HAP-1 (cell line): ENCODE measurements at places on chromosomes 1 and 21.

GRCh38 chr1:164619006-164619784, 60.2 kb downstream of the PBX1 start:
- DNase-seq = no peak

GRCh38 chr1:230123280-230124185, 56.5 kb downstream of the GALNT2 start:
- DNase-seq = no peak

GRCh38 chr21:41953249-41953830, 478 bp downstream of the C2CD2 start:
- DNase-seq = no peak

DNA sequence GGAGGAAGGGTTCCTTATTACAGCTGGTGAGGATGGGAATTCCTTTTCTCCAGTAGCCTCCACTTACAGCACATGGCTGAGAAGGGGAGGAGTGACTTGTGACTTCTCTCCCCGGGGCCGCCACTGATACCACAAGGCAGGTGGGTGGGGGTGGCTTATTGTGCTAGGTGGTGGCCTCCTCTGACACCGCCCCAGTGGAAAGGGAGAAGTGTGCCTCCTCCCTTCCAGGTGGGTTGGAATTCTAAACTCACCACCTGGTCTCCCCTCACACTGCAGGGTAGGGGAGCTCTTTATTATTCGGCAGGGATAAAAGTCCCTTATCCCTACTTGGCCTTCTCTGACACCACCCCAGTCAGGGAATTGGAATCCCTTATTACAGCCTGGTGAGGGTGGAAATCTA, 89.5 kb downstream of the CCDC30 start:
- no peak for DNase-seq

- peak; percentile 92 for DNase-seq
These were observed 12.1 kb upstream of the NES start for GRCh38 chr1:156689035-156689952.

DNA sequence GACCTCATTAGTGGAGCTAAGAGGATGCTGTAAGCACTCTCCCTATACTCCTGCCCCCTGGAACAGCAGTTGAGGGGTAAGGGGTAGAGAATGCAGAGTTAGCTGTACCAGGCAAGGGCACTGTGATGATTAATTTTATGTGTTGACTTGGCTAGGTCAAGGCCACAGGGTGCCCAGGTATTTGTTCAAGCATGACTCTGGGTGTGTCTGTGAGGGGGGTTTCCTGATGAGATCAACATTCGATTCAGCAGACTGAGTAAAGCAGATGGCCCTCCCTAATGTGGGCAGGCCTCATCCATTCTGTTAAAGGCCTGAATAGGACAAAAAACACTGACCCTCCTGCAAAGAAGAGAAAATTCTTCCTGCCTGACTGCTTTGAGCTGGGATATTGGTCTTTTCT, 110.8 kb downstream of the KCND3 start:
- no peak for DNase-seq

DNA sequence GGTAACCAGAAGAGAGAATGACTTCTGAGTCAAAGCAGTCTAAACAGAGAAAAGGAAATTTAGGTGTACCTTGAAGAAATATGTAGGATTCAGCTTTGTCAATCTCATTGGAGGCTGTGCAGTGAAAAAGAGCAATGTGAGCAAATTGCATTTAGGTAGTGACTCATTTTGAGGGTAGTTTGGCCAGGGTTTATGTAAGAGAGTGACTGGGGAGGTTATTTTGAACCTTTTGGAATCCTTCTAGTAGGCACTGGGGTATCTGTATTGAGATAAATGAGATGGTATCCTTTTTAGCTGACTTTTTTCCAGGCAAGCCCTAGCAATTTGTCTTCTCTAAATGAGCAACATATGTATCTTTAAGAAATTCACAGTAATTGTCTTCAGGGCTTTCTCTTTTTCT, 95.9 kb downstream of the DISP1 start:
- no peak for DNase-seq

DNA sequence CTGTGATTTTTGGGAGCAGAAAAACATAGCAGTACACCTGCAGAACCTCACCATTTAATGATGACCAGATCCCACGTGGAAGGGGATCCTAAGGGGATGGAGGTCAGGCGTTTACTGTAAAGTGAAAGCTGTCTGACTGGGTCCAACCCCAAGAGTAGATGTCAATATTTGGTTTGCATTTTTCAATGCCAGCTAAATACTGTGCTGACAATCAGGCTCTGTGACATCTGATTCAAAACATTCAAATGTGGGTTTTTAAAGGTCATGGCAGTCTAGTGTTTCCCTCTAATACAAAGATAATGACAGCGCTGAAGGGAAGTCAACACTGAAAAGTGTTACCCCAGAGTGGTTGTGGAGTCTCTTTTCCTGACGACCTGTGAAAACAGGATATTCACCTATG, 68.1 kb downstream of the SPAG17 start:
- DNase-seq = no peak

DNA sequence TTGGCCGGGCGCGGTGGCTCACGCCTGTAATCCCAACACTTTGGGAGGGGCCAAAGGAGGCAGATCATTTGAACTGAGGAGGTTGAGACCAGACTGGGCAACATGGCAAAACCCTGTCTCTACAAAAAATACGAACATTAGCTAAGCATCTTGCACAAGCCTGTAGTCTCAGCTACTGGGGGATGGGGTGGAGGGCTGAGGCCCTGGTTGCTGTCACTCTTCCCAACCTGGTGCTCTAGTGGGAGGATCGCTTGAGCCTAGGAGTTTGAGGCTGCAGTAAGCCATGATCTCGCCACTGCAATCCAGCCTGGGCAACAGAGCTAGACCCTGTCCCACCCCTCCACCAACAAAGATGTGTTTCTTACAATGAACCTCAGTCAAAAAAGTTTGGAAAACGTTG, 2.8 kb downstream of the PHGDH start:
- peak; percentile 28 for DNase-seq

DNA sequence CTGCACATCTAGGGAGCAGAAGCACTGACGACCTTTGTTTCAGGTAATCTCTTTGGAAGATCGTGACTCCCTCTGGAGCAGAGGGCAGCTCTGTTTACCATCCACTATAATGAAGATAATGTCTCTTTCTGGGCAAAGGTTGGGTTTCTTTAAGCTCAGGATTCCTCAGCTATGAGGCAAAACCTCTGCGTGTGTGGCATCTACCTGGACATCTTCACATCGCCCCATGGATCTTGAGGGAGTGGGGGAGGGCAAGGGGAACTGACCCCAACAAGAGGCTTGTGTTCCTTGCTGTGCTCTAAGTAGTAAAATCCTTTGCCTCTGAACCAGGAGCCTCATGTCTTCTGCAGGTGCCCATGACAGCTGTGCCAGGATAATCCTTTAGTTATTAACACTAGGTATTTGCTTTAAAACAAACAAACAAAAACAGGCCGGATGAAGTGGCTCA, 19.6 kb downstream of the SPATA45 start:
- DNase-seq = no peak

DNA sequence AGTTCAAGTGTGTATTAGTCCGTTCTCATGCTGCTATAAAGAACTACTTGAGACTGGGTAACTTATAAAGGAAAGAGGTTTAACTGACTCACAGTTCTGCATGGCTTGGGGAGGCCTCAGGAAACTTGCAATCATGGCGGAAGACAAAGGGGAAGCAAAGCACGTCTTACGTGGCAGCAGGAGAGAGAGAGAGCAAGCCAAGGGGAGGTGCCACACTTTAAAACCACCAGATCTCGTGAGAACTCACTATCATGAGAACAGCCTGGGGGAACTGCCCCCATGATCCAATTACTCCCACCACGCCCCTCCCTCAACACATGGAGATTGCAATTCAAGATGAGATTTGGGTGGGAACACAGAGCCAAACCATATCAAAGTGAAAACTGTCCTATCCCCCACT, 4.1 kb upstream of the MIS18A start:
- no peak for DNase-seq
